ENCODE measurements at places on chromosomes 6 and 20.

DNA sequence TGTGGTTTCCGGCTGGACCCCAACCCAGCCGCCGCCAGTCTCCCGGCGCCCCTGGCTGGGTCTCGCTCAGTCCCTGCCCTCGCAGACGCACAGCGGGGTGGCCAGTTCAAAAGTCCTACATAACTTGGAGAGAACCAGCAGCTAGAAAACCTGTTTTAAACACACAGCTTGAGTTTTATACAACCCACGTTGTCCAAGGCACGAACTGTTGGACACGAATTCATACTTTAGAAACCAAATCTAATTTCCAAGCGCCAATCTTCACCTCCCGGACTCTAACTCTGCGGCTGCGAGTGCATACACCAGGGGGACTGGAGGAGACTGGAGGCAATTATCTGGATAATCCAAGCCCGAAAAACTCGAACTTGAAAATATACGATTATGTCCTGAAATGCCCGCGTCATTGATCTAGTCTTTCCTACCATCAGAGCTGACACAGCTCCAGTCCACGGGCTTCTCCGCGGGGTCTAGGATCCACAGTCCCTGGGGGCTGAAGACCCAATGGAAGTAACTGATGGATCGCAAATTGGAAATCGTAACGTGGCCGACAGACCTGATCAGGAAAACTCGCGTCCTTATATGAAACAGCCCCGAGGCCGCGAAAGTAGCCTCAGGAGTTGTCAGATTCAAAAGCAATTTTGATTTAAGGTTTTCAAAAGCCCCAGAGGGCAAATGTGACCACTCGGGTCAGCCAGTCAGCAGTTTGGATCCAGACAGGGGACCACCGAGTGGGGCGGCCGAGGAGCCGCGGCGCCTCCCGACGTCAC lies 843 bp upstream of the HEY2 start:
- DNase-seq: no peak

DNA sequence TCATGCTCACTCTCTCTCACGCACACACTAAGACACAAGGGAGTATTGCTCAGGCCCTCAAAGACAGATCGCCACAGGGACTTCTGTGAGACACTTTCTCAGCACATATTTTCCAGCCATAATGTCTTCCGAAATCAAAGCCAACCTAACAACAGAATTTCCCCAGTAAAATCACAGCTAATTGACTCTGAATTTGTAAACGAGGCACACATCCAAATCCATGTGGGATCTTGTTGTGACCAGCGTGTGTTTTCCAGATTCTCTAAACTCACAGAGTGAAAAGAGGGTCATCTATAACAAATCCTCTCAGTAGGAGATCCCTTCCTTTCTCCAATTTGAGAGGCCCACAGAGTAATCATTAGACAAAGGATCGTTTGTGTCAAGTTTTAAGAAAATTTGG lies 280.4 kb downstream of the PACRG start:
- no peak for DNase-seq

DNA sequence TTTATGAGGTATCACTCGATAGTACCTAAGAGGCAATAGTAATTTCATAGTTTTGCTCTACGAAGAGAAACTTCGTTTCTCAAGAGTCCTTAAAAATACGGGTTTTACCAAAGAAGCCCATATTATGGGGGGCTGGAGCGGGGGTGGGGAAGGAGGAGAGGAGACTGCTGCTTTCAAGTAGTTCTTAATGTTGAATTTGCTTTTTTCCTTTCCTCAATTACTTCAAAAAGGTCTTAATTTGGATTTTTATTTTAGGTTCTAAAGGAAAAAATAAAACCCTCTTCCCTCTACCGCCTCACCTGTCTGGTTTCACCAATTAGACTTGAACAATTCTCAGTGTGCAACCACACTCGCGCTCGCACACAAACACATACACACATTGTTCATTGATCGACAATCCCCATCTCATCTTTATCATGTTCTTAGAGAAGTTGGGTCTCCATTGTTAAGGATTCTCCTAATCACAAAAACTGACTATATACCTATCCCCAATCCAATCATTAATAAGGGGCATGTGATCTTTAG lies 97.2 kb downstream of the HFE start:
- no peak for DNase-seq

- DNase-seq: no peak
Measured at GRCh38 chr6:80234908-80235307, 128.4 kb downstream of the BCKDHB start.

DNA sequence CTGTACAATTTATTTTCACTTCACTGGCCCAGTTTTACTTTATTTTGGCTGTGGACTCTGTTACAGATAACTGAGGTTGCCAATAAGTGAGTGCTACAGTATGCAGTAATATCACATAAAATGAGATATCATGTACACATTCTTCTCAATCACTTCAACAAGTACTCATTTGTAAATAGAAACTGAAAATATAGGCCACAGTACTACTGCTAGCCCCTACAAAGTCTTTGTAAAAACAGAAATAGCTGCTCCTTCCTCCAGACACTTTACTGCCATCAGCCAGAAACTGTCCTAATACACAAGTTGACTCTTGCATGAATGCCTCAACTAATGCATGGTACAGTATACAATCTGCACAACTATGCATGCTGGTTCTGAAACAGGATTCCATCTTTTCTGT lies 9.2 kb downstream of the DTNBP1 start:
- DNase-seq: no peak

DNA sequence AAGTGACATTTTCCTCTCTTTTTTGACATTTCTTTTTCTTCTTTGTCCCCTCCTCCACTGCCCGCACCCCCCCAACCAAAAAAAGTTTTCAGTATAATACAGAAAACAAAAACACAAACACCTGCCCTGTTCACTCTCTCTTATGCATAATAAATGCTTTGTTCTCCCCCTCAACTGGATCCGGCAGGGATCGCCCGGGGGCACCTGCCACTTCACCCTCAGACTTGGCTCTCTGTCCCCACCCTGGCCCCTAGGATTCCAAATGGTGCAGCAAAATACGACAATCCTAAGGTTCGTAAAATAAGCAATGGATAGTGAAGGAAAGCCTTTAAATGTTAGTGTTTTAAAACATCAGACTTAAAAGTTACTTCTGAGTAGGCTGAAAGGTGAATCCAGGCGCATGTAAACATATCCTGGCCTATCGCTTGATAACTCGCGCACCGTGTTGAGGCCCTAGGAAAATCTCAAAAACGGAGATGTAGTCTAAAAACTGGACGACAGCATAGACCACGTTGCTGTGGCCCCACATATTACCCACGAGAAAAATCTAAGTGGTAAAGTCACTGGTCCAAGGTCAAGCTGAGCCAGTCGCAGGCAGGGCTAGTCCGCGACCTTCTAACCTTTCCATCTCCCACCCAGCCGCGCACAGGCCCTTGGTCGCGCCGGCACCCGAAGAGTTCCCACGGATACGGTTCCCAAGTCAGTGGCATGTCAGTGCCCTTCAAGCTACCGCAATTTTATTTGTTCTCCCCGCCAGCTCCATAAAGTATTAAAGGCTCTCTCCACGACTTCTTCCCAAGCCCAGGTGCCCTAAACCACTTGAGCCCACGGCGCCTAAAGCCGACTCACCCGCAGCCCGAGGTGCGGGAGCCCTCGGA lies 130.8 kb downstream of the OGFRL1 start:
- no peak for DNase-seq

GRCh38 chr20:20367575-20368417 lies at the start of gene INSM1:
Gene INSM1, plus strand, starts transcription at chr20:20368104. Its CDS starts 164 bp downstream, at chr20:20368268.
- DNase-seq: no peak

DNA sequence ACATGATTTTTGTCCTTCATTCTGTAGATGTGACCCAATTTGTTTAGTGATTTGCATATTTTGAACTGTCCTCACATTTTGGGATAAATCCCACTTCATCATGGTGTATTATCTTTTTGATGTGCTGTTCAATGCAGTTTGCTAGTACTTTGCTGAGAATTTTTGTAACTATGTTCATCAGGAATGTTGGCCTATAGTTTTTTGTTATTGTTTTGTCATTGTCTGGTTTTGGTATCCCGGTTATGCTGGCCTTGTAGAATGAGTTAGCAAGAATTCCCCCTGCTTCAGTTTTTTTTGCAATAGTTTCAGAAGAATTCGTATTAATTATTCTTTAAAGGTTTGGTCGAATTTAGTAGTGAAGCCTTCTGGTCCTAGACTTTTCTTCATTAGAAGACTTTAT lies 11.9 kb downstream of the KIF25 start:
- no peak for DNase-seq

- no peak for DNase-seq
Measured at GRCh38 chr6:108134213-108134970, 31.4 kb upstream of the NR2E1 start.

DNA sequence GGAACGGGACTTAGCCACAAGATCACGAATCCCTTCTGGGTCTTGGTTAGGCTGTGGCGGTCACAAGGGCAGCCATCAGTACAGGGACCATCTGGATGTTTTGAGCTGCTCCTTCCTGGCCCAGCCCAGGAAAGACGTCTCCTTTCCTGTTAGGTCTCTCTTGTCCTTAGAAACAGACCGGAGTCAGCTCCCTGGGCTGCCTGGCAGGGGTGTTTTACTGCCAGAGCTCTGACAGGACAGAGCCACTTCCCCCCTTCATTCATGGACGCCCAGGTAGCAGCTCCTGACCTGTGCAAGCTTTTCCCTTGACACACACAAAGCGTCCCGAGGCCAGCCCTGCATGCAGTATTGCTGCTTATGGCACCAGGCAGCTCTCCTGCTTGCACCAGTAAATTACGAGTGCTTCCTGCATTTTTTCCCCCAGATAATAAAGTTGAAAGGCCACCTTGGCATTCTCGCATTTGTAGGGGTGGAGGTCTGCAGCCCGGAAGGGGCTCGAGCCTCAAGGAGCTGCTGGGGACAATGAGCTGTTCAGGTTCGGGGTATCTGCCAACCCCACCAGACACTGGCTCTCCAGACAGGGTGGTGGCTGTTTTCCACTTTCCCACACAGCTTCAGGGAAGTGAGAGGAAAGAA lies 87.4 kb downstream of the NOL4L start:
- DNase-seq: no peak

DNA sequence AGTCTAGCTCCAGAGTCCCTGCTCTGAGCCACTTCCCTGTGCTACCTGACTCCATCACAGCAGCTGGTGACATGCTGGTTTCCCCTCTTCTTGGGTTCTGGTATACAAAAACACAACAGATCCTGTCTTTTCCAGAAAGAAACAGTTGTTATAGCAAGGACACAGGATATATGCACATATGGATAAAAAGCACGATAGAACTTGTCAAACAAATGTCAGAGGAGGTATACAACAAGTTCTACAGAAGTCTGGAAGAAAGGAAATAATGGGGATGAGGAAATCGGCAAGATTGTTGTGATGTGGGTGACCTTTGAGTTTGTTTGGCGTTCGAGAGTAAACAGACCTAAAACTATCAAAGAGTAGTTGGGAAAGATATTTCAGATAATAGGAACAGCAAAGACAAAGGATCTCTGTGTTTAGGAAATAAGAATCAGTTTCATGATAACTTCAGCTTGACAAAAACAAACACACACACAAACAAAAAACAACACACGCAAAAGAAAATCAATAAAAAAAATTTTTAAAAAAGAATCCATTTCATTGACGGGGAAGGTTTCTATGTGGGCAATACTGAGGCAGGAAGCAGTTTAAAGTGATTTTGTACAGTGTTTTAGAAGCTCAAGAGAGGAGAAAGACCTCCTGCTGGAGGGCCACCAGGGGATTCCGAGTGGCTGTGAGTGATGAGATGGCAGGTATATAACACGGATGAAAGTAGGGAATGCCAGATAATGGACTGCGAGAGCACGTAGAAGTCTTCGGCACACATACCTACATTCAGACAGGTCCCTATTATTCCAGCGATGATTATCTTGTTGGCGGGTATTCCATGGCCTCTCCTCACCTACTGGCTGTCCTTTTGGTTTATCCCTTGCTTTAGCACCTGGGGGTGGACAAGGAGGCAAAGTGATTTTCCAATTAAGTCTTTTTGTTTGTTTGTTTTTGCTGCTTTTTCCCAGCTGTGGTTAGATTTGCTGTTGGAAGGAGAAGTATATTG lies 174.9 kb downstream of the HS3ST5 start:
- no peak for DNase-seq

DNA sequence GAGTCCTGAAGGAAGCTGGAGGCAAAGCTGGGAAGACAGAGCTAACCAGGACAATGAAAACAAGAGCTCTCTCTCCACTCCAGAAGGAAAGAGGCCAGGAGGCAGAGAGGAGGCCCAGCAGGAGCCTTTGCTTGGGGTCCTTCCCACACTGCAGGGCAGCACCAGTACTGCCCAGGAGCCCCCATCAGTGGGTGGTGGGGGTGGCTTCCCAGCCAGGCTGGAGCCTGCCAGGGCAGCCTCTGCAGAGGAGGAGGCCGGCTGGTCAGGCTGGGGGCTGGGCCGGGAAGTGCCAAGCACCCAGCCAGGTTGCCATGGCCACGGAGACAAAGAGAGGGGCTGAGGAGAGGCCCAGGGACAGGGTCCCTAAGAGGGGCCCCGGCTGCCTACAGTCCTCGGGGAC lies 33.4 kb downstream of the PREX1 start:
- no peak for DNase-seq

GRCh38 chr20:8671370-8671961 lies 397.4 kb upstream of the PLCB4 start:
- DNase-seq: no peak

GRCh38 chr20:14600527-14600926 lies 263.1 kb upstream of the FLRT3 start:
- DNase-seq: no peak

DNA sequence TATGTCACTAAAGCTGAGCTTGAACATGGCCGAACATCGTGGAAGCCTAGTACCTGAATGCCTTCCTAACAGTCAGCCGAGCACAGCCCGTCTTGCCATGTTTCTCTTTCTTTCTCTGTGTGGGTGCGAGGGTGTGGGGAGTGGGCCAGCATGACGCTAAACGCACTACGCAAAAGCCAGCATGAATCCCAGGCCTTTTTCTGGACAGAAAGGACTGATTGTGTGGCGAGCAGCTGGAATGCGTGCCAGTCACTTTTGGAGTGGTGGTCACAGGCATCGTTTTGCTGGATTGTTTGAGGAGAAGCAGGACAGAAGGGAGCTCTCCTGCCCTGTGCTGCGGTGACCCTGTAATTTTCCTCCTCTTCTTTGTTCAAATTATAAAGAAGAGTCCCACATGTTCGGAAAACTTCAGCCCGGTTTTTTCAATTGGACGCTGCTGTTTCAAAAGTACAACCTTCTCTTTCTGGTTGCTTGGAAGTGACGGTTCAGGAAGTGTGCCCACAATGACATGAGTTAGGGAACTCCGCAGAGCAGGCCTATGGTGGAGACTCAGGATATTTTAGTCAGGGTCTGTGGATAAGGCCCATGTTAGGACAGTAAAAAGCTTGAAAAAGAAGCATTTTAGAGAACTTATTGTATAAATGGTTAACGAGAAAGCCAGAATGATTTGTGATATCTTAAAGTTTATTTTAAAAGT lies 54.3 kb downstream of the PDE7B start:
- no peak for DNase-seq

DNA sequence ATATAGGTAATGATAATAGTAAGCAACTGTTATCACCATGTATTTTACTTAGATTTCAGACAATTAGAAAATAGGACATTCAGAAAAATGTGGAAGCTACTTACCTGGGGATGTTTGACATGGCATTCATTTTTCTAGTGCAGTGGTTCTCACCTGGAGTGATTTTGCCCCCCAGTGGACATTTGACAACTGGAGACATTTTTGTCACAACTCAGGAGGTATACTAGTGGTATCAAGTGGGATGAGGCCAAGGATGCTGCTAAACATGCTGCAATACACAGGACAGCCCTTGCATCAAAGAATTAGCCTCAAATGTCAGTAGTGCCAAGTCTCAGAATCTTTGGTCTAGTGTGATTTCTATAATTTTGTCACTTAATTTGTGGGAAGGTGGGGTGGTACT lies 36.1 kb downstream of the NUS1 start:
- DNase-seq: no peak

GRCh38 chr6:64811119-64811518 lies 895.9 kb downstream of the EYS start:
- DNase-seq: no peak

All from T-helper 17 cell (primary cell).